ENCODE measurements at places on chromosomes 11 and 22.

- DNase-seq: no peak
These were observed 85.5 kb downstream of the DGCR2 start for GRCh38 chr22:19036523-19037273.

- DNase-seq: no peak
These were observed 7.0 kb upstream of the TNFRSF13C start for GRCh38 chr22:41933411-41934177.

GRCh38 chr22:30832407-30832987, 136.1 kb downstream of the MORC2 start:
- no peak for DNase-seq

- no peak for DNase-seq
These were observed 977.0 kb downstream of the NTM start for GRCh38 chr11:132347156-132348090.

GRCh38 chr22:19526076-19526701, 2.0 kb upstream of the CLDN5 start:
- DNase-seq: no peak

DNA sequence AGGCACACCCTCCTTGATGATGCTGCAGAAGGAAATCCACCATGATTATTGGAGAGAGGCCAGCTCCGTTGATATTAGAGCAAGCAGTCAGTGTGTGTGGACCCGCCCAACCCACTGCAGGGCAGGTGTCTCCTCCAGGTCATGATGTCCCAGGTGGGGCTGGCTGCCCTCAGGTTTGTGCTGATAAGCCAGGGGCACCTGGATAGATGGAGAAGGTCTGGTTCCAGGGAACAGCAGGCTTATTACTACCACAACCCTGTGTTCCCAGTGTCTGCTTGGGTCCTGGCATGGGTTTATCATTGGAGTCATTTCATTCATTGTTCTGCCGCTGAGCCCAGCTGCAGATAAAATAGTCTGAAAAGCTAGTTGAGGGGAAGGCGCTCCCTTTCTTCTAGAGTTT, 181.1 kb upstream of the NECTIN1 start:
- no peak for DNase-seq

- DNase-seq: no peak
These were observed 26.3 kb downstream of the SNAP29 start for GRCh38 chr22:20885017-20885556.

- DNase-seq: no peak
These were observed 1.0 kb downstream of the CHRM4 start for GRCh38 chr11:46390331-46391171.

DNA sequence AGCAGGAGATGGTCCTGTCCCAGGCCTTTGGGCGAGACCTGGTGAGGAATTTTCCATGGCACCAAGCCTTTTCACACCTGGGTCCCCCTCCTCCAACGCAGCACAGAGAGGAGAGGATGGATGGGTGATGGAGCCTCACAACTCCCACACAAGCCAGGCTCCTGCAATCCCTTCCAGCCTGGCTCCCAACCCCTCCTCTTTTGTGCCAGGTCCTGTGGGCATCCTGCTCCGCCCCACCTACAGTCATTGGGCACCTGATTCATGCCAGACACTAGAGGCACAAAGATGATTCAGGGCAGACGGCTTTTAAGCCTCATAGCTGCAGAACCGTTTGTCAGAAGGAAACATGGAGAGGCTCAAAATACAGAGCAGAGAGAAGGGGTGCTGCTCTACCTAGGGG, 16.1 kb upstream of the MYRF start:
- no peak for DNase-seq

DNA sequence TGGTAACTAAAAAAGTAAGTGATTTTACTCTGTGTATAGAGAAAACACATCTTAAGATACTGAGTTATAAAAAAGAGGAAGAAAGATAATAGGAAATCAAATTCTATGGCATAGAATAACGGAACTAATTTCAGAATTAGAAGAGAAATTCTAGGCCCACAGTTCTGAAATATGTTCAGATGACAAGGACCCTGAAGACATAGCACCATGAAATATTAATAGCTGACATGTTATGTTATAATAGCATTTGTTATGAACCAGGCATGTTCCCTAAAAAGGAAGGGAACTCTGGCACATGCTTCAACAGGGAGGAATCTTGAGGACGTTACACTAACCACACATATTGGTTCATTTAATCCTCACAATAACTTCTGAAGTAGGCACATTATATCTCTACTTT, 32.7 kb downstream of the PRDM10 start:
- DNase-seq: no peak

DNA sequence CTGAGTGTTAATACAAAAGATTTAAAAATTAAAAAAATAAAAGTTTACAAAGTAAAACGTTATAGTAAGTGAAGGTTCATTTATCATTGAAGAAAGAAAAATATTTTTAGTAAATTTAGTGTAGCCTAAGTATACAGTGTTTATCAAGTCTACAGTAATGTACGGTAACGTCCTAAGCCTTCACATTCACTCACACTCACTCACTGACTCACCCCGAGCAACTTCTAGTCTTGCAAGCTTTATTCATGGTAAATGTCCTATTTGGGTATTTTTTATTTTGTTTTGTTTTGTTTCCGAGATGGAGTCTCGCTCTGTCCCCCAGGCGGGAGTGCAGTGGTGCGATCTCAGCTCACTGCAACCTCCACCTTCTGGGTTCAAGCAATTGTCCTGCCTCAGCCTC, 8.8 kb downstream of the CASTOR1 start:
- DNase-seq: no peak

GRCh38 chr22:50507421-50507990, at the start of gene LMF2:
Gene LMF2 (minus strand): TSS chr22:50507702. CDS start chr22:50507675, 27 bp downstream.
- no peak for DNase-seq

DNA sequence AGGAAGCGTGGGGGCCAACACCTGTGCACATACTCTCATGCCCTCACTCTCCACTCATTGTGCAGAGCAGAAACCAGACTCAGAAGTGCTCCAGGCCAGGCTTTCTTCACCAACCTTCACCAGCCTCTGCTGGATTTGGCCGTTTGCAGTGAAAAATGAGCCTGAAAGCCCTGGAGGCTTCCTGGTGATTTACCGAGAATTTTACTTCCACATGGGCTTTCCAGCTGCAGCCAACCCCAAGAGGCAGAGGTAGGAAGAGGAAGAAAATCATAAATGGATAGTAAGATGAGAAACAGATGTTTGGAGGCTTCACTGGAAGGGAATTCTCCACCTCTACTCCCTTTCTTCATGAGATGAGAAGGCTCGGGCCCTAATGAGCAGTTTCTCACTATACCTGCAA, 155.4 kb downstream of the ETS1 start:
- DNase-seq: no peak

Data from NCI-H524 treated with DMSO at 0.1 percent for 48 hours (cell line).